ENCODE measurements at places on chromosomes 4 and X.

DNA sequence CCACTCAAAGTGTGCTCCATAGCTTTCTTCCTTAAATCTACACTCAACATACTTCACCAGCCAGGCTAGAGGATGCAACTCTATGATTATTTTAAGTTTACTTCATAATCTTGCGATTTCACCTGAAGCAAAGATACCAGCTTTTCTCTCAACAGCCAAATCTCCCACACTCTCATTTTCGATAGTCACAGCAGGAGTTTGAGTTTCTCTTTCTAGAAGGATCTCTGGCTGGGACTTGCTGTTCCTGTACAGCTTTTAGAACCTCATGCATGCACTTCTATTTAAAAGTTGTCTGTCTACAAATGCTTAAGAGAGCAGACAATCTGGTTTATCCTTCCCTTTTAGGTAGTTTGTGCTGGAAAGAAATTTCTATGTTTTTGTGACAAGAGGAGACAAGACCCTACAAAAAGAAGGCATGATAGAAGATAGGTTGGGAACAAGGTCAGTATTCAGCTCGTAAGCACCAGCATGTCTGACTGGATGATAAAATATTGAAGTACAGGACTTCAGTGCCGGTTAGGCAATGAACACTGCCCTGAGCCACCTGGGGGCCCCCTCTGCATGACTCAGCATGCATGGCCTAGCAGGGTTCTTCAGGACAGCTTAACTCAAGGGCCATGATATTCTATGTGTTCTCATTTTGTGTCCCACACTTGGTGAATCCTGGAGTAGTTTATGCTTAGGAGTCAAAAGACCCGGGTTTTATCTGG is 65.6 kb downstream of the ATXN3L start:
- DNase-seq = no peak

GRCh38 chrX:11558972-11559371 is 106.7 kb downstream of the ARHGAP6 start:
- no peak for DNase-seq

- DNase-seq = no peak
These were observed 855.2 kb upstream of the ADGRL3 start for GRCh38 chr4:60344908-60345307.

DNA sequence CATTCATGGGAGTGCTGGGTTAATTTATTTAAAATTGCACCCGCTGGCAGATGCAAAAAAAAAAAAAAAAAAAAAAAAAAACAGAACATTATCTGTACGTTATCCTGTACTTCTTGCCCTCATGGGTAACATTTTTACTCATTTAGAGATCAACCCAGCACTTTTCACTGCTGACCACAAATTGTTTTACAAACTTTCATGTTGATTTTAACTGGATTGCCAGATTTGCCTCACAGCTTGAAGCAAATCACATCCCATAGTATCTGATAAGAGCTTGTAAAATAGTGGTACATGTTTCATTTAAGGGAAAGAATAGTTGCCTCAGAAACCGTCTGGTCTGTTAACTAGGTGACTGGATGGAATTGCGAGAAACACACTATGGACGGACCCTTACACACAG is 640.8 kb downstream of the TRIML1 start:
- no peak for DNase-seq

DNA sequence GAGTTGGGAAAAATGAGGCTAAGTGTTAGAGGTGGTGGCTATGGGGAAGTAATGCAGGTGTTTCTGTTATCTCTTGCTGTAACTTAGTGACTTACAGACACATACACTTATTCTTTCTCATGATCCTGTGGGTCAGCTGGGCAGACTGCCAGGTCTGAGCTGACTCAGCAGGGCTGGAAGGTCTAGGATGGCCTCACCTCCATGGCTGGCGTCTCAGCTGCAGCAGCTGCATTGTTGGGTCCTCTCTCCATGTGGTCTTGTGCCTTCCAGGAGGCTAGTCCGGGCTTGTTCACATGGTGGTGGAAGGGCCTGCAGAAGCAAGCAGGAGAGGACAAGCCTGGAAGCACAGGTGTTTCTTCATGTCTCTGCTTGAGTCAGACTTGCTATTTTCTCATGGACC is 172.7 kb downstream of the NHS start:
- DNase-seq = no peak

DNA sequence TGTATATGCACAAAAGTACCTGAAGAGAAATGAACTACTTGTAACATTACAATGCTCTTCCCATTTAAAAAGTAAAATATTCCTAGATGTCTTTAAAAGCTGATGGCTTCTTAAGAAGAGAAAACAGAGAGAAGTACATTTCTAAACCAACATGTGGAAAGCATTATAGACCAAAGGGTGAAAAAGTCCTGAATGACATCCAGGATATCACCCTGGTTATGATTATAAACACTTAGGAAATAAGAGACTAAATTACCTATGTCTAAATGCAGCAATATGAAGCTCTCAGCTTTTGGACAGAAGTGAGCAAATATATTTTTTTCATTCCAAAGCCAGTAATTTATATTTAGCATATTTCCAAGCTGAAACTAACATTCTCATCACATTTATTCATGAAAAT is 21.7 kb upstream of the EGFL6 start:
- no peak for DNase-seq

DNA sequence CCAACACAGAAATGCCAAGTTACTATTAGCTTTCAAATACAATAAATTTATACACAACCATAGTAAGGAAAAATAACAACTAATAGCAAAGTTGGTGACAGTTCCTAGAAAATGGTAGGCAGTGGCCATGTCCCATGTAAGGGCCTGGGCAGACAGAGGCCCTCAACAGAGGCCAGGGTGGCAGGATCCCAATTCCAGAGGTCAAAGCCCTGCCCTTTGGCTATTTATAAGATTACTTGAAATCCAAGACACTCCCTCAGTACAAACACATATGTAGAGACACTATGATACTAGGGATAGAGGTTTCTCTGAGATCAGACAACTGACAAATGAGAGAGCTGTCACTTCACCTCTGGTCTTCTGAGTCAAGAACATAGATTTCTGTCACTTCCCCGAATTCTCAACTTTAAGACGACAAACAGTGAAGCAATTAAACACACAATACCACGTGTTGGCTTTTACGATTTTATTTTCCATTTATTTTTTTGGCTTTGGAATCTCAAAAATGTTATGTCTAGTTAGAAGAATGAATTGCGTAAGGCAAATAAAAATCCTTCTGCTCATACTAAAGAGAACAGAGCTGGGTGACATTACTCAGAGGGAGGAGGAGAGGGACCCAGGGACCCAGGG is 16.3 kb upstream of the MAOB start:
- no peak for DNase-seq

DNA sequence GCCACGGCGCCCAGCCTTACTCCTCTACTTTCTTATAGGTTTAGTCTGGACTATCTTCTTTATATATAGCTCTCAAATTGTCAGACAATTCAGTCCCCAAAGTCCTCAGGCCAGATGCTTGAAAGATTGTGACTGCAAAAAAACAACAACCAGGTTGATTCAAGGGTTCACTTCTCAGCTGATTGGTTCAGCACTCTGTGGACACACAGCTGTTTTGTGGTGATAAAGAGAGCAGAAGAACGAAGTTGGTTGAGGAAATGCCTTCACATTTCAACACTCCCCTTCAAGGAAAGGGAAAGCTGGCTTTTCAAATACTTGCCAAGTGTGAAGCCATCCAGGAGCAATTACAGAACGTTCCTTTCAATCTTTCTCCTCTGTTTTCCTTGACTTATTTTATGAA is 166.8 kb downstream of the SHROOM3 start:
- DNase-seq = no peak

DNA sequence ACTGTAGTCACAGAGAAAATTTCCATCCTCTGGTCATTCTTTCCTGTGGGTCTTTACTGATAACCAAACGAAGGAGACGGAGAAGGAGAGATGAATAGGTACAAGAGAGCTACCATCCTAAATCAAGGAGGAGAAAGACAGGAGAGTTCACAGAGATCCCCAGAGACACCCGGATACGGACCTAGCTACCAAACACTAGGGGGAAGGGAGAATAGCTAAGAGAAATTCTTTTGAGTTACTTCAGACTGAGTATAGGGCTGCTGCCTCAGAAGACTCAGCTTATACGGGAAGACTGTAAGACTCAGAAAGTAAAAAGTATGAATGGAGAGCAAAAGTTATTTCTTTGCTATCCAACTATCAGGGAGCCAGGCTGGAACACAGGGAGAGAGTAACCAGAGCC is 572.1 kb downstream of the C4orf33 start:
- no peak for DNase-seq

GRCh38 chr4:172982151-172982590 is 186.4 kb upstream of the GALNT7 start:
- no peak for DNase-seq

DNA sequence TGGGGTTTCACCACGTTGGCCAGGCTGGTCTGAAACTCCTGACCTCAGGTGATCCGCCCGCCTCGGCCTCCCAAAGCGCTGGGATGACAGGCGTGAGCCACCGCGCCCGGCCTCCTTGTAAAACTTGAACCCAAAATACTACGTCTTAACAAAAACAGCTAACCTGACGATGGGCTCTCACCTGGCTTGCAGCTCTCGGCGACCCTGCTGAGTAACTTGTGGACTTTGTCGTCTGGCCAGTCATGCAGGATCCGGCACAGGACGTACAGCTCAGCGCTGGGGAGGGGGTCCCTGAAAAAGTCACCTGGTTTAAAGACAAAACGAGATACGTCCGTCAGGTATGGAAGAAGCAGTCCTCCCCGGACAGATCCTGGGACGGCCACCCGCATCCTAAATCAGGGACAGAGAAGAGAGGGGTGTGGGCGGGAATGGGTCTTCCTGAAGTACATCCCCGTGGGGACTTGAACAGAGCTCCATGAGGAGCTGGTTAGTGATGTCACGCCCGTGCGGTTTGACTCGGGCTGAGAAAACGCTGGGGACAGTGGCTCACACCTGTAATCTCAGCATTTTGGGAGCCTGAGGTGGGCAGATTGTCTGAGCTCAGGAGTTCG is 20.7 kb upstream of the SLC25A6 start:
- no peak for DNase-seq

DNA sequence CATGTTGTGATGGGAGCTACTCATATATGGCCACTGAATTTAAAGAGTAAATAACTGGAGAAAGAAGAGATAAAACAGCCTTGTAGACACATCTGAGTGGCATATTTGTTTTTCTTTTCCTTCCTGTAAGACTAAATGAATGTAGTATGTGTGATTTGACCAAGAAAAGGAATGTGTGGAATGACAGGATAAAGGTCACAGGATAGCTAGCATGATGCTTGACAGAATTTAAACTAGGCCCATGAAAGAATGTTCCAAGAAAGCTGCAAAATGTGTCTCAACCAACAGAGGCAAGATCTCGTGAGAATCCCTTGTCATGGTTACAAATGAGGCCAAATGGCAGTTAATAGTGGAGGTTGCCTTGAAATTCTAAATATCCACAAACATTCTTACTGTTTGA is 137.0 kb downstream of the KCNIP4 start:
- DNase-seq = no peak

GRCh38 chr4:185656467-185656931 is 121.2 kb upstream of the PDLIM3 start:
- peak; percentile 30 for DNase-seq

GRCh38 chr4:137623013-137623412 is 90.7 kb upstream of the PCDH18 start:
- DNase-seq = no peak

DNA sequence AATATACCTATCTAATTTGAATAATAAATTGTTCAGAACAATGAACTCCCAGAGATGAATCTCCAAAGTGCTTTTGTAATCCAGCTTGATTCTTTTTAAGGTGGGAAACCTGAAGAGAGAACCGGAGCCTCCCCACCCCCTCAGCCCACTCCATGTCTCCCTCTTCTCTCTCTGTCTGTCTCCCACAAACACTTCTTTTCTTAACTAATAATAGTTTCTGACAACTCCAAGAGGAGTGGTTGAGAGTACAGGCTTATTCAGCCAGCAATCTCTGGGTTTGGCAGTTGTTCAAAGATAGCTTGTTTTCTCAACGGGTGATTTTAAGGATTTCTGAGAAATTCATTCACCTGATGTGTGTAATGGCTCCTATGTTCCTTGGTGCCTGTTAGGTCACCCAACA is 23.4 kb downstream of the PPP4R3C start:
- no peak for DNase-seq

DNA sequence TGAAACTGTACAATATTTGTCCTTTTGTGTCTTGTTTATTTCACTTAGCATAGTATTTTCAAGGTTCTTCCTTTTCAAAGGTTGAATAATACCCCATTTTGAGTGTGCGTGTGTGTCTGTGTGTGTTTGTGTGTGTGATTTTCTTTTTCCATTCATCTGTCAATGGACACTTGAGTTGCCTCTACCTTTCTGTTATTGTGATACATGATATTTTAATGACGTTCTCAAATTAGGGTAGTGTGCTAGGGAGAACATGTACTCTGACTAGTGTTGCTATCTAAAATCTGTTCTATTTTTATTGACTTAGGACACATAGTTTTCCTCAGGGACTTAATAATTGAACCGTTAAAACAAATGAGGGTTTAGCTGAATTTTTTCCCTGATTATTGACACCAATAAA is 9.9 kb downstream of the MMRN1 start:
- no peak for DNase-seq

DNA sequence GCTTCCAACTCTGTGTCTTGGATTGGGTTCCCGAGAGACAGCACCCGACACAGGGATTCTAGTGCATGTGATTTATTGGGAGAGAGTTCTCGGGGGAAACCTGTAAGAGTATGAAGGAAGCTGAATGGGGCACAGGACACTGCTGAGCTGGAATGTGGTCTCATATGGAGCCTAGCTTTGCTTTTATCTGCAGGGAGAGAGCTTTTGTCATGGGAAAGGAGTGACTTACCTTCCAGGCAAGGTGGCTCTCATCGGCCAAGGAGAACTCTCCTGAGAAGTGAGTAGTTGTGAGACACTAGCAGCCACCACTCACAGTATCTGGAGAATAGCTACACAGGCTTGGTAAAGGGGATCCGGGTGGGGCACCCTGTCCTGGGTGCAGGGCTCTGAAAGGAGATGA is 124.5 kb downstream of the NHS start:
- DNase-seq = no peak

- DNase-seq = no peak
These were observed 26.1 kb downstream of the ARHGEF6 start for GRCh38 chrX:136754651-136755050.

GRCh38 chr4:173514641-173515217 is 15.3 kb downstream of the HAND2 start:
- DNase-seq = no peak

GRCh38 chr4:6854098-6854744 is 55.4 kb upstream of the TBC1D14 start:
- DNase-seq = no peak

DNA sequence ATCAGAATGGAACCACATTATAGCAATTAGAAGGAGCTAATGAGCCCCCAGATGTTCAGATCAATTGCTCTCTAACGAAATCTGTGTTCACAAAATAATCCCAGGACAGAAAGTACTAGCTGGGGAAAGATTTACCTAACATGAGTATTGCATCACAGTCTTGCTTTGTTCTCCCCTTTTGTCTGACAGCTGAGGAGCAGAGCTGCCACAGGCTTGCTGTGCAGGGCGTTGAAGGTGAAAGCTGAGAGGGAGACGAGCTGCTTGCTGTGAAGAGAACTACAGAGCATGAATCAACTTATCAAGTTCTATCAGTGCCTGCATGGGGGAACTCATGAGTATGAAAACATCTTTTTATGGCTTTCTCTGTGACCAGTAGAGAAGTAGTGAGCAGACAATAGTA is 441.2 kb downstream of the CENPC start:
- DNase-seq = peak; percentile 73

Measured in putamen (tissue), 1 donor.